CD8-positive, alpha-beta memory T cell (primary cell): ENCODE measurements at places on chromosomes 6 and 20. TPM values are rescaled to one million over a fixed set of nuclear protein-coding genes. Genes with fewer than 3 reads are reported as not detected.

Gene PAK1IP1
- total RNA-seq = 58.0 TPM

- DNase-seq = no peak
Measured at GRCh38 chr6:6661684-6662083, 73.2 kb downstream of the LY86 start.

Gene SLC17A1
- not detected for total RNA-seq

- no peak for DNase-seq
Measured at GRCh38 chr6:114446342-114446741, 103.5 kb upstream of the HS3ST5 start.

GRCh38 chr20:5950271-5951031, at the start of the genes MCM8 and TRMT6:
Gene MCM8, plus strand, starts transcription at chr20:5950652. Its CDS starts 1,364 bp downstream, at chr20:5952016.
Gene TRMT6, minus strand, starts transcription at chr20:5950533. Its CDS starts 128 bp downstream, at chr20:5950405.
- peak; percentile 97 for DNase-seq

GRCh38 chr6:12490904-12491571, 200.9 kb downstream of the EDN1 start:
- no peak for DNase-seq

DNA sequence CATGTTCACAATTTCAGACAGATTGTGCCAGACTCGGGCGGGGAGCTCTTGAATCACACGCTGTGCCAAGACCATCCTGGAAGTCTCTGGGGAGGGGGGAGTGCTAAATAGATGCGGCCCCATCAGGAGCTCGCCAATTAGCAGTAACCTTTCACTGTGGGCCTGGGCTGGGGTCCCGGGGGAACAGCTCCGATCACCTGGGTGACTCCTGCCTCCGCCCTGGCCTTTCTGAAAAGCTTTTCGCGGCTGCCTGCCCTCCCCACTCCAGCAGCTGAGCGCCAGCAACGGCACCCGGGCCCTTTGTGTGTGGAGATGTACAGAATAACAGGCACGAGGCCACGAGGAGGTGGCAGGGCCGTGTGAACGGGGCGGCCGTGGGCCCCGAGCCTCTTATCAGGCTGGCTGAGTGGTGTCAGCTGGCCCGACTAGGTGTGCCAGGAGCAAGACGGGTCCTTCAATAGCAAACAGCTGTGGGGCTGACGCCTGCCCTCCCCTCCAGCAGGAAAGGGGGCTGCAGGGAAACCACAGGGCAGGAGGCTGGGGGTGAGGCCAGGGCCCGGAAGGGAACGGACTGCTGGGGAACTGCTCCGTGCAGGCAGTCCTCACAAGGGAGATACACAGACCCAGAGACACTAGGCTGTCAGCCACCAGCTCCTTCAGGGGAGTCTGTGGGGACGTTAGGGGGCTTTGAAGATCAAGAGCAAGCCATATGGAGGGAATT, 56.8 kb downstream of the NOL4L start:
- DNase-seq = no peak

Gene EFHC1
- 5.1 TPM for total RNA-seq

- DNase-seq = peak; percentile 73
Measured at GRCh38 chr6:157184202-157185015, 138.9 kb downstream of the TMEM242 start.

Gene FLRT3
- not detected for total RNA-seq

DNA sequence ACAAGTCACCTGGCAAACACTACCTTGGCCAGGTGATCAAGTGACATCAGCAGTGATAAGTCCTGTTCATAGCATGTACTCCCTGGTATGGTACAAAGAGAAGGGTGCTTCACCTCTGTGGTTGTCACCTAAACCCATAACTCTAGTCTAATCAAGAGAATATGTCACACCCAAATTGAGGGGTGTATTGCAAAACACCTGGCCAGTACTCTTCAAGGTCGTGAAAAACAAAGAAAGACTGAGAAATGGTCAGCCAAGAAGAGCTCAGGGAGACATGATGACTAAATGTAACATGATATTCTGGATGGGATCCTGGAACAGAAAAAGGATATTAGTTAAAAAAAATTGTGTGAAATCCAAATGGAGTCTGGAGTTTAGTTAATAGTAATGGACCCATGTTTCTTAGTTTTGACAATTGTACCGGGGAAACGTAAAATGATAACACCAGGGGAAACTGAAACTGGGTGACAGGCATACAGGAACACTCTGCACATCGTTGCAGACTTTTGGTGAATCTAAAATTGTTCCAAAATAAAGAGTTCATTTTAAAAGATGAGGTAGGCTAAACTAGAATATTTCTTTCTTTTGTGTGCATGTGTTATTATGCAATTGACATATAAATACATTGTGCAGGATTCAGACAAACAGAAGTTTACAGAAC, 262.0 kb downstream of the CDC5L start:
- DNase-seq = no peak

Gene BMP7
- not detected for total RNA-seq

- no peak for DNase-seq
Measured at GRCh38 chr6:72905705-72906478, 284.0 kb downstream of the KCNQ5 start.

- no peak for DNase-seq
Measured at GRCh38 chr6:118263921-118264486, 284.1 kb upstream of the PLN start.

DNA sequence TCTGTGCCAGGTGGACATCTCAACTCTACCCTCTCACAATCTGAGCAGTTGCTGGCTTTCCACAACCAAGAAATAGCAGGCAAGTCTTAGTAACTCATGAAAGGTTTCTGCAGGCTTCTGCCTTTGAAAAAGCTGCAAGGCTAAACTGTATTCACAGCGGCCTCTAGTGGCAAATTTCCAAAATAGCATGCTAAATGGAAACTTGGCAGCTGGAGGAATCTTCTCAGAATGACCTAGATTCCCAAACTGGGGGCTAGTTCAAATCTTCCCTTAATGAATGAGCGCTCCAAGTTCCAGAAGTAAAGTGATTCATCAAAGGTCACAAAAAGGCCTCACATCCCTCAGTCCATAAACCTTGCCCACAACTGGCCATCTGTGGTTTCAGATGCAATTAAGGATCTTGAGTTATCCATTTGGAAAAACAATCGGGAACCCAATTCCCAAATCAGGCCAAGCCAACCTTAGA, 11.9 kb upstream of the CPNE5 start:
- peak; percentile 31 for DNase-seq

Gene CRIP3
- total RNA-seq = not detected

Gene KIF25
- total RNA-seq = not detected

Gene FAM217A
- not detected for total RNA-seq

DNA sequence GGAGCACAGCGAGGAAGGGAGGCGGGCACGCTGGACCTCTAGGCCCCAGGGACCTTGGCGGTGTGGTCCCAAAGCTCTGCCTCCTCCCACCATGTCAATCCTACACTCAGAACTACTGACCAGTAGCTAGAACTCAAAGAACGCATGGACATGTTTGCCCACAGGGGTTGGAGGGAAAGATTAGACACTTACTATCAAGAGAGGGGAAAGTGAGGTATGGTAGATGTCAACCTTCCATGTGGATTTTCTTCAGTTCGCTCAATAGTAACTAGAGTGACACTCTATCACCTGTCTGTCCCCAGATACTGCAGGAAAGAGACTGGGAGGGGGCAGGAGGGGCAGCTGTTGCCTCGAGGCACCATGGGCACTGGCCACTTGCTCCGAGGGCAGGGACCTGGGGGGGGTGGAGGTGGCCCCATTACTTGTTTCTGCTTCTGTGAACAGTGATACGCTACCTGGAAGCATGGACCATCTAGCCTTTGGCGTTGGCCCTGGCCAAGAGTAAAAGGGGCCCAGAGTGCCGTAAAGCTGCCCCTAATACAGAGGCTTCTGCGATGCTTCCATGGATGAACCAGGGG, 912 bp upstream of the DIDO1 start:
- DNase-seq = no peak

- DNase-seq = no peak
Measured at GRCh38 chr6:44263354-44264100, 1.8 kb downstream of the NFKBIE start.

Gene FUT9
- total RNA-seq = not detected
